ENCODE measurements at places on chromosomes 3 and 15.

- no peak for DNase-seq
These were observed 227.5 kb downstream of the MAGI1 start for GRCh38 chr3:65811086-65811761.

DNA sequence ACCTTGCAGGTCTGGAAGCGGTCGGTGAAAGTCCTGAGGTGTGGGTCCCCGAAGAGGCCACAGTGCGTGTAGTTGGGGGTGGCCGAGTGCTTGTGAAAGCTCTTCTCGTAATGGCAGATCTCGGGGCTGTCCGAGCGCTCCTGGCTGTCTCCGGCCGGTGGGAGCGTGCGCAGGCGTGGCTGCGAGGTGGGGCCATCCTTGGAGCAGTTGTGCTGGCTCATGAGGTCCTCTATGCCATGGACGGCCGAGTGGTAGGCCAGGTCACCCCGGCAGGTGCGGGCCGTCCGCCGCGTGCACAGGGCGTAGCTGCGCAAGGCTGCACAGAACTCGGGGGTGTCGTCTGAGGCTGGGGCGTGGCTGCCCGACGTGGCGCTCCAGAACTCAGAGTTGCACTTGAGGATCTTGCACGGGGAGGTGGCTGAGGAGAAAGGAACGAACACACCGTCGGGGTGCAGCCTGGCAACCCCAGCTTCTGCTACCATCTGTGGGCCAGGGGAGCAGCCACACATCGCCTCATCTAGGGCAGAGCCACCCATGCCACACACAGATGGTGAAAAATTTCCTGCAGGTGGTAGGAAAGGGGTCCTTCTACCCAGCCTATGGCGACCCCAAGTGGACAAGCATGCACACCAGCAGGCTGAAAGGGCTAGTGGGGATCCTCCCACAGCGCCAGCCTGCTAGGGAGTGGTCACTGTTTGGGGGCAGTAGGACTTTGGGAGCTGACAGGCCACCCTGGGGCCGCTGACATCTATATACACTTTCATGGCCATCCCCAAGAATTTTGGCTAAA lies 36.7 kb downstream of the RGMA start:
- peak; percentile 30 for DNase-seq

GRCh38 chr3:112687211-112687610 lies 46.3 kb upstream of the CCDC80 start:
- DNase-seq: no peak

- peak; percentile 53 for DNase-seq
These were observed 2.1 kb downstream of the ABHD10 start for GRCh38 chr3:111980716-111981456.

DNA sequence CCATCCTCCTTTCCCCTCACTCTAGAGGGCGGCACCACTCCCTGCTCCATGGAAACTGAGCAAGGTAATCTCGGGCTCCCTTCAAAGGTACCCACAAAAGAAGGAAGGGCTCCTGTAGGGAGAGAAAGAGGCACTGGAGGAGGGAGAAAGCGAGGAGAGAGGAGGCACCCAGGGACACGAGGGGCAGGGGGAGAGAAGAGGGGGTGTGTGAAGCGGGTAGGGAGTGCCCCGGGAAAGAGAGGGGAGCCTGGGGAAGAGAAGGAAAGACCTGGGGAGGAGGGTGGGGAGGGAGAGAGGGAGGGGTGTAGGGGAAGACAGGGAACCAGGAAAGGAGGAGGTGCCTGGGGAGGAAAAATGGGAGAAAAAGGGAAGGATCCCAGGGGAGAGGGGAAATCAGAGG lies 523 bp downstream of the VILL start:
- DNase-seq: no peak

DNA sequence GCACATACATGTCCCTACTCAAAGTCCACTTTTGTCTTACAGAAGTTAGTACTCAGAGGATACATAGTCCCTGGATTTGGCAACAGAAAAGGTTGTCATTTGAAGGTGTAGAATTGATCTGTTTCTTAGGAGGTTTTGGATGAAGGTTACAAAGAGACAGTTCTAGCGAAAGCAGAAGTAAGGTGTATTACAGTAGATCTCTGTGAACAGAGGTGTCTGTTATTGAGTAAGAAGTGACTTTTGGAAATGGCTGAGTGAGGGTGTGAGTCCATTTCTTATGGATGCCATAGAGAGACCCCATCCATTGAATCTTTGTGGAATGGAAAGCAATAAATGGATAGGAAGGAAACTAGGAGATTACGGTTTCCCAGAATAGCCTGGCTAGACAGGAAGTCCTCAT lies 5.6 kb downstream of the ZNF662 start:
- DNase-seq: no peak

DNA sequence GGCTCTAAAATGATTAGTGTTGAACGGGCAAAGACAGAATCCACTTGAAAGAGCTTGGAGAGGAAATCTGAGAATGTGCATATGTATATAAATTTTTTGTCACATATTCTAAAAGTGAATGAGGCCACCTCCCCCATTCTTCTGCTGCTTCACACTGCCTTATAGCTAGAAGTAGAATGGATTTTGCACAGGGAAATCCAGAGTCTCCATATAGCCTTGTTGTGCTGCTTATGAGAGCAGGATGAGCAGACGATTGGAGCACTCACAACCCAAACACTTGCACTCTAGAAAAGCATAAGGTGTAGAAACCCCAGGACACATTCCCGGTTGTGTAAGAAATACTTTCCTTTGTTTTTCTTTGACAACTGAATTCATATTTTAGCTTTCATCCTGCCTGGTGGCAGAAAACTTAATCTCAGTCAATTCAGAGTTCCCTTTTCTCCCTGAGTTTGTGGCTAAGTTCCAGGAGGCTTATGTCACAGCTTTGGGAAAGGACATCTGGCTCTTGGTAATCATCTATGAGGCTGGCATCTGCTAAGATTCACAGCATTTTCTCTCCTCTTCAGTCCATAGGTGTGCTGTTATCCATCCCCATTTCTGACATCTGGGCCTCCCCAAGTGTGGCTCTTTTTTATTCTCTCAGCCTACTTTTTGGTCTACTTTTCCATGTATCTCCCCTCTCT lies 188.4 kb upstream of the PFN2 start:
- no peak for DNase-seq

DNA sequence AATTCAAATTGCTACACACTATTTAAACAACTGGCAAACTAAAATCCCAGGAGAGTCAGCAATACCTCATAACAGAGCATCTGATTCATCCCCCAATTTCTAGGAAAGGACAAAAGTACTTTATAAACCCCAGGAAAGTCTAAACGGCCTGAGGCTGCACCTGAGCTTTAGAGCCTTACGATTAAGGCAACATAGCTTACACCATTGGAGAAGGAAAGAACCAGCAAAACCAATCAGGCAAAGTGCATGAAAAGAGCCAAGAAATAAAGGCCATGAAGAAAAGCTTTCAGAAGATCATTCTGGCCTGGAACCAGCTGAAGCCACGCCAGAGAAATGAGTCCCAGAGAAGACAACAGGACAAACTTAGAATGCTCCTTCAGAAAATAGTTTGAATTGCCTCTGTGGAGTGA lies 48.1 kb downstream of the PTPN9 start:
- no peak for DNase-seq

GRCh38 chr3:67419218-67419529 lies 235.2 kb downstream of the SUCLG2 start:
- no peak for DNase-seq

GRCh38 chr3:132784502-132785025 lies 62.4 kb upstream of the NPHP3 start:
- DNase-seq: no peak

DNA sequence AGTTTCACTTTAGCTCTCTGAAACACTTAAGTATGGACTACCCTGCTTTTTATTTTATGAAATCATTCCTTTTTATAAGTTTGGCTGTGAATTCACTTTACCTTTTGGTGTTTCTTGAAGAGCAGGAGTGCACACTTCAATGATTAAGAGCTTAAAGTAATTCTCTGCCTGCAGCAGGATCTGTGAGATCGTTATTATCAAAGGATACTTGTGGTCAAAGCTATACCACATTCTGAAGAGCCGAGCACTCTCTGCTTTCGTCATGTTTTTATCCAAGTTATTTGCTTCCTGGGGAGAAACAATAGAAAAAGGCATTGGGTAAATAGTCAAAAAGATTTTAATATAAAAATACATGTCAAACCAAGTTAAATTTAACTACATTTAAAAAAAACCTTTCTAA lies 243.7 kb downstream of the CHST2 start:
- DNase-seq: no peak

- DNase-seq: no peak
These were observed 141.7 kb downstream of the ITPR1 start for GRCh38 chr3:4634894-4635293.

DNA sequence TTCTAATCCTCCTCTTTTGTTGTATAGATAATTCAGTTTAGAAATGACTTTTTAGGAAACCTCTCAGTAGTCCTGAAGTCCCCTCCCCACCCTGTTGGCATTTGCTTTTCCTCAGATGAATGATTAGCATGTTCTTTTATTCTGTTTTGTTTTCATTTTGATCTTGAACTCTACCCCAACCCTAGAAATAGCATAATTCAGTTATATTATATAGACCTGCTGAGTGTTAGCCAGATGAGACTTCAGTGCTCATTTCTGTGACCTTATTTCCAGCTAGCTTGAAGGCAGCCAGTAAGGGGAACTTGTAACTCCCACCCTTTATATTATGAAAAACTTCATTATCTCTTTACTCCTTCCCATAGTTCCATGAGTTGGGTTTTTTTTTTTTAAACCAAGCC lies 41.2 kb downstream of the SNRK start:
- no peak for DNase-seq

DNA sequence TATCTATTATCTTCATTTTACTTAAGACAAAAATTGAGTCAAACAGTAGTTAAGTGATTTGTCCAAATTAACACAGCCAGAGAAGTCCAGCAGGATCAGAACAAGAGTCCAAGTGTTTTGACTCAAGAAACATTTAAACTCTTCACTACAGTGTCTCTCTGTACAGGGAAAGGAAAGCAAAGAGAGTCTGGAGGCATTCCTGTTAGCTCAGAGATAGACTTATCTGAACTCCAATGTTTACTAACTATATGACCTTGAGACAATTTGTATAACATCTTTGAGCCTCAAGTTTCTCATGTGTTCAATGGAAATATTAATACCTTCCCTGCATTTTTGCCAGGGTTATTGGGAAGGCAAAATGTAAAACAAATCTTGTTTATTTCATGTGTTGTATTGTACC lies 849.1 kb downstream of the DIPK2A start:
- DNase-seq: no peak

- DNase-seq: no peak
These were observed 80.3 kb downstream of the TM4SF4 start for GRCh38 chr3:149554826-149555225.

- peak; percentile 55 for DNase-seq
These were observed 24.6 kb downstream of the EBLN2 start for GRCh38 chr3:73086071-73086494.
